ENCODE measurements at places on chromosomes 6 and 20.

GRCh38 chr20:18796282-18796833, 17.2 kb upstream of the SCP2D1 start:
- DNase-seq, result no peak

GRCh38 chr6:97705568-97705967, 422.6 kb upstream of the MMS22L start:
- no peak for DNase-seq

GRCh38 chr6:87807475-87807874, 105.4 kb upstream of the AKIRIN2 start:
- DNase-seq, result no peak

DNA sequence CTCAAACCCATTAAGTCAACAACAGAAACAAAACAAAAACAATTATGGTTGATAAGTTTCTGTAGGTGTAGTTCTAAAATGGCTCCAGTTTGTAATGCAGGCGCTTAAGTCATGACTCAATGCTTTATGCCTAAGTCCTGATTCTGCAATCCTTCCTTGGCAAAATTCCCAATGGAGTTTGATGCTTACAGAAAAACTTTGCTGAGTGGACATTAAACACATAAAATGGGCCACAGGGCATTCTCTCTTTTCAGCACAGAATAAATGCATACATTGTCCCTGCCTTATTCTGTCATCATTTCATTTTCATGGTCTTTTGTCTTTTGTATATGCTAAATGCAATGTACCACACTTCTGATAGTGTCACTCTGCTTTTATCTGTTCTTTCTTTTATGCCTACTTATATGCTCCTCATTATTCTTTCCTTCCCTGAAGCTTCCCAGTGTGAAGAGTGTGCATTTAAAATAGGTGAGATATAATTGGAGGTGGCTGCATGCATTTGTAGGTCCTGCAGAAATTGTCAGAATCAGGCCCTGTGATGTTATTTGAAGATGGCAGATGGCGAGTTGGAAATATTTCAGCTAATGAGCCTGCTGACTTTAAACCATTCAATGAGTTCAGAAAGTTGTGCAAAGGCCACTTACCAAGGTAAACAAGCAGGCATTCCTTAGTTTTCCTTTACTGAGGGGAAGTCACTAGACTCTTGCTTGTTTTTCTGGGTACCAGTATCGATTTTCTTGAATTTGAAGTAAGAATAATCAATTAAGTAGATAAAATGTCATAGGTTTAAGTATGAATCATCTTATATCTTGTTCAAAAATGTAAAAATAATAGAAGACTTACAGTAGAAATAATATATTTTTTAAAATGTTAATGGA, 313.1 kb downstream of the TRDN start:
- no peak for DNase-seq

DNA sequence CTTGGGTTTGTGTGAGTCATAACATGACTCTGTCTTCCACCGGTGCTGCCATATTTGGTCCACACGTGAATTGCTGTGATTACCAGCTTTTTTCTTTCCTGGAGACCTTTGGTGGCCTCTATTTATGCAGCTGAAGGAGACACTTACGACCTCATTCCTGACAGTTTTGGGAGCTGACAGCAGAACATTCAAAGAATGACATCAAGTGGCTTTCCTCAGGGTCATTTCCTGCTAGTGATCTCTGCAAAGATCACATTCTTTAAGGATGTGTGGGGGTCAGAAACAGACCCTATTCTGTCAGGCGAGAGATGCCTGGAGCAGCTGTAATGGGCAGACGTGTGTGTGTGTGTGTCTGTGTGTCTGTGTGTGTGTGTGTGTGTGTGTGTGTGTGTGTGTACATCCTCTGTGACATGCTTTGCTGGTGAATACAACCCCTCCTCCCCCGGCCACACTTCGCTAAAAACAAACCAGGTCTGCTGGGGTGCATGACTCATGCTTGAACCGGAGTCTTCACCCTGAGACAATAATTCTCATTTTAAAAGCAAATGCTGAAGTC, 115.6 kb downstream of the TMEM170B start:
- peak; percentile 6 for DNase-seq

- DNase-seq, result no peak
Observed at GRCh38 chr6:45728674-45729073, 287.0 kb downstream of the CLIC5 start.

- no peak for DNase-seq
Observed at GRCh38 chr6:118586746-118587485, 38.8 kb downstream of the PLN start.

- DNase-seq, result no peak
Observed at GRCh38 chr20:58544286-58544685, 29.1 kb upstream of the APCDD1L start.

DNA sequence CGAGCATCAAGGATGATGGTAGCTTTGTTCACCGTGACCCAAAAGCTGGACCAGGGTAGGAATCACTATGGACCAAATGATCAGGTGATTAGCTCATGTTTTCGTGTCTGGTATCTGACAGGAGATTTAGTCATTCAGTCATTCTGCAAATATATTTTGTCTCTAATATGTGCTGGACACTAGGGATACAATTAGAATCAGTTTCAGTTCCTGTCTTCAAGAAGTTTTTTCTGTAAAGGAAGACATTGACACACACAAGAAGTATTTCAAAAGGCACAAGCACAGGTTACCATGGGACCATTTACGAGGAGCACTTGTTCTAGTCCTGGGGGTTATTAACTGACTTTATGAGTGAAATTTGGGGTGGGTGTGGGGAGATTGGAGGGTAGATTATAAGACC, 244.9 kb downstream of the HIVEP2 start:
- DNase-seq, result no peak

- DNase-seq, result no peak
Observed at GRCh38 chr20:29299811-29300578, 1957.5 kb upstream of the DEFB115 start.

DNA sequence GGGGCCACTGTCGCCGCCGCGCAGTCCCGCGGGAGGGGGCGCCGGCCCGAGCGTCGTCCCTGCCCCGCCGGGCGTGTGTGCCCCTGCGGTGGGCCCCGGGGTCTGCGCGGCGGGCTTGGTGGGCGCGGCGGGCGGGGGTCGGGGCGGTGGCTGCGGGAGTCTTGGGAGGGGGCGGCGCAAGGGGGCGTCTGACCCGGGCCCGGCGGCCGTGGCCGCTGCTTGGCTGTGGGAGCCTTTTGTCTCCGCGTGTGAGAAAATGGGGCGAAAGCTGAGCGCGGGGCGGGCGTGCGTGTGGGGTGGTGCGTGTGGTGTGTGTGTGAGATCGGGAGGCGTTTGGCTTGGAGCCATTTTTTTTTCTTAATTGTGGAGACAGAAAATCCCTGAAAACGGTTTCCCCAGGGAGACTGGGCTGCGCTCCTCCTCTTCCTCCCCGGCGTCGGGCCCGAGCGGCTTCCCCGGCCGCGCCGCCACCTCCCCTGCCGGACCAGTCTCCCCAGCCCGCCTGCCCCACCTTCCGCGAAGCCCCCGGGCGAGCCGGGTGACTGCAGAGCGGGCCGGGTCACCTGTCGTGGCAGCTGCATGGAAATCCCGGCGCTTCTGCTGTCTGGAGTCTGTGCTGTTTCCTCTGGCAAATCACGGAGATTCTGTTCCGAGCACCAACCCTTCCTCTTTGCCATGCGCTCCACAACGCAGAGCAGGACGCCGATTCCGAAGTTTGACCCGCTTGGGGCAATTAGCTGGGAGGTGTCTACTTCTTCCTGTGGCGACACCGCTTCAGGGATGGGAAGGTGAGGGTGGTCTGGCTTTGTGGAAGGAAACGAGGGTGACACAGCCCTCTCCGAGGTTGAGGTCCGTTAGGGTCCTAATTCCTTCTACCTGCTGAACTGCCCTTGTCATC, 64.4 kb downstream of the GTF2H5 start:
- DNase-seq, result peak; percentile 5

- no peak for DNase-seq
Observed at GRCh38 chr6:119220452-119220851, 129.1 kb downstream of the MAN1A1 start.

DNA sequence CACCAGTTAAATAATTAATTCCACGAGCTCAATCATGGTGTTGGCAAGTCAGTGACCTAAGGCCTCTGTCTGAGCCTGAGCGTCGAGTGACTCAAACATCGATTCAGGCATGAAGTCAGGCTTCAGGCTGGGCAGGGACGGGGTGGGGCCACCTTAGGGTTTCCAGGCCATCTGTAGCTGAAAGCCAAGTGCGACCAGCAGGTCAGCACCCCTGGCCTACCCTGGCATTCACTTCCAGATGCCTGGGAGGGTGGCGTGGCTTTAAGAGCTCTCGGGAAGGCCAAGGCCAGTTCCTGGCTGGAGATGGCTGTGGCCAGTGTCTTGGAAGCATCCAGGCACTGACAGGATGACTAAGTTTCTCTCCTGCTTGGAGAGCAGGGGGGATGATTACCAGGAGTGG, 113.4 kb downstream of the DACT2 start:
- no peak for DNase-seq

- peak; percentile 31 for DNase-seq
Observed at GRCh38 chr6:157667211-157668008, 155.6 kb upstream of the SNX9 start.

- no peak for DNase-seq
Observed at GRCh38 chr20:35743693-35744491, 1.8 kb upstream of the RBM39 start.

DNA sequence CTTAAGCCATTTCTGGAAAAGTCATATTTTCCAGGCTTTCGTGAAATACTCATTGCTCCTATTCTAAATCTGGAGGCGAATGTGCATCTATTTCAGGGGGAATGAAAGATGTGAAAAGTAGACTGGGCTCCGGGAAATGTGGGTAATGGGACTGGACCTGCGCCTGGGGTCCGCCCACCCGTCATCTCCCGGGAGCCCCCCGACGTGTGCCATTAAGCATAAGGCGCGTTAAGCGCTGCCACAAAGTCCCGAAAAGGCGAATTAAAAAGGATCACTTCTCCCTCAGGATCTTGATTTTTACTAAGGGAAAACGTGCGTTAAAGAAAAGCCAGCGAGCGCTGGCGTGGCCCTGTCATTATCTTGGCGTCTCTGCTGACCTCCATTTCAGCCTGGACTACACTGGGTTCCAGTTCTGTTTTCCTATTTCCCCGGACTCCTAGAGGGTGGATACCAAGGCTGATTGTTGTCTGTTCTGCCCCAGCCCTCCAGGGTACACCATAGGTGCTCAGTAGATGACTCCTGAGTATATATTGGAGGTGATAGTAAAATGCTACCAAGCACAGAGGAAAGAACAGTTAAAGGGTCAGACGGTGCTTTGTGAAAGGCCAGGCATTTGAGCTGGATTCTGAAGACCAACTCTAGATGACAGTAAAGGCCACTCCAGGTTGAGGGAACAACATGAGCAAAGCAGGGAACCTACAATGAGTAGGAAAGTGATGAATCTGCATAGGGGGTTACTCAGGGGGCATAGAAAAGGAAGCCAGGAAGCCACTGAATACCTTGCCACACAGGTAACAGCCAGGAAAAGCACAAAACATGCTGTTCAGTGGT, 89.2 kb upstream of the ARID1B start:
- no peak for DNase-seq

DNA sequence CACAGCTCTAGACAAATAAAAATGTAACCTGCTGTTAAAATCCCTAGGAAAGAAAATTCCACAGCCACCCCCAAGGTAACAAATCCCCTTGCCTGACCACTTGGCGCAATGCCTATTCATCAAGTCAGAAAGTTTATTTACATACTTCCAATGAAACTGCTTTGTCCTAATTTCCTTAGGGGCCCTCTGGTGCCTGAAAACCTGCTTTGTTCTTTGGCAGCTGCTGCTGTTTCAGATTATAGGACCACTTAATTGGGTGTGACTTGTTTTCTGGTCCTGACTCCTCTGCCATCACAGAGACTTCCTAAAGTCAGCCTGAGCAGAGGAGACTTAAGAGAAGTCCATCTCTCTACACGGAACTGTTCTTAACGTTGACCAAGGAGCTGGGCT, 323.6 kb downstream of the UBE3D start:
- no peak for DNase-seq

- DNase-seq, result no peak
Observed at GRCh38 chr20:13681248-13682125, 42.8 kb upstream of the TASP1 start.

DNA sequence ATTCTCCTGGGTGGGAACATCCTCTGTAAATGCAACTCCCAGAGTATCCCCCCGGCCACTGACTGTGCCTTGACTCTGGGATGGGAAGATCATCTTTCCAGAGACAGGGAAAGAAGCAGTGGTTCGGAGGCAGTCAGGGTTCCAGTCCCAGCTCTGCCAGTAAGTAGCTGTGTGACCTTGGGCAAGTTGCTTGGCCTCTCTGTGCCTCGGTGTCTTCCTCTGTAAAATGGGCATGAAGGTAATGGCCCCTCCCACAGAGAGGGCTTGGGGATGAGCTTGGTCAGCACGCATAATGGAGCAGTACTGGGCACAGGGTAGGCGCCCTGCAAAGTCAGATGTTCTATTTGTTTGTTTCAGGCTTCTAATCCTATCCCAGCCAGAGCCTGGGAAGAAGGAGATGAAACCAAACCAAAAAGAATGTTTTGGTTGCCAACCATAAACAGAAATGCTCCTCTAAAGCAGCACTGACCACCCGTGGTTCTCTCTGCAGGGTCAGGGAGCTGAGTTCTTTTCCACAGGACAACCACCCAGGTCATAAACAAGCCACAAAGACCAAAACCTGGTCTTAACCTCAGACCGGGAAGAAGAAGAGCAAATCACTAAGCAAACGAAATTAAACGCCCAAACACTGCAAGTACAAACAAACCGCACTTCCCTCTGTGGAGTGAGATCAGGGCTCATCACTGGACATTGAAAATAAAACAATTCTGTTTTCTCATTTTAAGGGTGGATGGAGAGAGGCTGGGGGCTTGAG, 381.0 kb upstream of the SULF2 start:
- no peak for DNase-seq

DNA sequence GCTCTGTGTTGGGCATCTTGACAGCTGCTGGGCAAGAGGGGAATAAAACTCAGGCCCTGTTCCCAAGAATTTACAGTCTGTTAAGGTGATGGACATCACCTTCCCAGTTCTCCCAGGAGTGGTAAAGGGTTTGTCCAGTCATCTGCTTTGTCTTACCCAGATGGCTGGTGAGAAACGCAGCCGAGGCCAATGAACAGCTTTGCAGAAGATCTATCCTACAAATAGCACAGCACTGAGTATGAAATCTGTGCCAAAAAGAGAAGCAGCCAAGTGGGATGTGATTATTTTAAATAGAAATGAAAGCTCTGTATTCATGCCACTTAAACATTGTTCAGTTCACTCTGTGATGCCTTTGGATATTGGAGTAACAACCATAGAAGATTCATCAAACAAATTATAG, 132.7 kb upstream of the SLC22A16 start:
- DNase-seq, result no peak

- no peak for DNase-seq
Observed at GRCh38 chr20:62606016-62606415, 36.3 kb upstream of the SLCO4A1 start.

DNA sequence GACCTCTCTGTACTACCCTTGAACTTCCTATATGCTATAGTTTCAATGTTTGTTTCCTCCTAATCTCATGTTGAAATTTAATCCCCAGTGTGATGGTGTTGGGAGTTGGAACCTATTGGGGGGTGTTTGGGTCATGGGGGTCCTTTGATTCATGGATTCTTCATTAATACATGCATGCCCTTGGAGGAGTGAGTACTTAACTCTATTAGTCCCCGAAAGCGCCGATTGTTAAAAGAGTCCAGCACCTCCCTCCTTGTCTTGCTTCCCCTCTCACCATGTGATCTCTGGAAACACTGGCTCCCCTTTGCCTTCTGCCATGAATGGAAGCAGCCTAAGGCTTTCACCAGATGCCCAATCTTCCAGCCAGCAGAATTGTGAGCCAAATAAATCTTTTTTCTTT, 31.7 kb downstream of the NCR2 start:
- no peak for DNase-seq

GRCh38 chr6:150027806-150028565, 2.7 kb upstream of the RAET1L start:
- no peak for DNase-seq

GRCh38 chr6:142218446-142218845, 71.4 kb downstream of the VTA1 start:
- DNase-seq, result no peak

Data from stimulated activated CD4-positive, alpha-beta T cell treated with anti-CD3 and anti-CD28 coated beads, Interleukin-1b, Interleukin-23, amount 100 ng/mL, for 1 hour (primary cell).